Stimulated activated effector memory CD8-positive, alpha-beta T cell treated with anti-CD3 and anti-CD28 coated beads, Interleukin-12 subunit alpha, Interleukin-12 subunit beta, amount 100 ng/mL, for 72 hours (primary cell): ENCODE measurements at places on chromosomes 4 and X.

GRCh38 chr4:181372014-181372413 lies 871.2 kb upstream of the TENM3 start:
- no peak for DNase-seq

DNA sequence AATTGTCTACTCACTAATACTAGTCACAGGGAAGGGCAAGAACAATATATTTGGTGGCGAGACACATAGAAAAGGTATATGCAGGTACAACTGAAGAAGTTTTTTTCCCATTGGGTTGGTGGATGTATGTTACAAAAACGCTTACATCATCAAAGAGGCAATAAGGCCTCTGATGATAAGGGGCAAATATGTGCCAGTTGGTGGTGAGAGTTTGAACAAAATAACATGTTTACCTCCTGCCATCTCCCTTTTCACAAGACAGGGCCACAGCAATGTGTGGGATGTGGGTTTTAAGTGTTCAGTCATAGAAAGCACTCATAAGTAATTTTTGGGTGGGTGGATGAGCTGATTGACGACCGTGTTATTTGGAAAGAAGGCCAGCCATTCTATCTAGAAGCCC lies 41.7 kb downstream of the PAGE2 start:
- no peak for DNase-seq

DNA sequence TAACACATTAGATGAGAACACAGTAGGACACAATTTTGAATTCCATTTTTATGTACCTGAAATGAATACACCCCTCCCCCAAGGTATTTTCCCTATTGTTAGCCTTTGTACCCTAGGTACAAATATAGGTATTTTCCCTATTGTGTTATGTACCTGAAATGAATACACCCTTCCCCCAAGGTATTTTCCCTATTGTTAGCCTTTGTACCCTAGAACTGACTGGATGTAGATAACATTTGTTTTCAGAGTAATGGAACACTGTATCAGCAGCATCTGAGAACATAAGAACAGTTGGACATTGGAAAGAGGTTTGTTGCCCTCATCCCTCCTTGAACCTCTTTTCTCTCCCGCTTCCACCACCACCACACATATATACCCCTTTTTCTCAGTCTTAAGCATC lies 37.6 kb downstream of the YIPF6 start:
- DNase-seq, result no peak

GRCh38 chrX:7050271-7050670 lies 97.2 kb upstream of the STS start:
- DNase-seq, result no peak

- DNase-seq, result no peak
Observed at GRCh38 chr4:116058129-116058528, 944.7 kb upstream of the NDST4 start.

DNA sequence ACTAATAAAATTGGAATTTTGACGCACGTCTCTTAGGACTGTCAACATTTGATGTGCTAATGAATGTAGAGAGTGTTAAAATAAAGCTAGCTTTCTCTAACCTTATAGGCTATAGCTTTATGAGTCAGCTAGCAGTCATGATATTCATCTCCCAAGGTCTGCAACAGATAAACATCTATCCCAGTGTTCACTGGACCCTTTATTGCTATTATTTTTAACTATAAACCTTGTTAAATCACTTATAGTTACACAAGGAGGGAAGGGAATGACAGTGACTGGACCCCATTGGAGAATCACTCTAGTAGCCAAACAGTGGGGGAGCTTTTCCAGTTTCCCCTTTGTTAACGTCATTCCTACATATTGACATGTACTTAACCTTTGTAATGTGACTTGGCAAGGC lies 67.9 kb upstream of the SHISA3 start:
- DNase-seq, result no peak

DNA sequence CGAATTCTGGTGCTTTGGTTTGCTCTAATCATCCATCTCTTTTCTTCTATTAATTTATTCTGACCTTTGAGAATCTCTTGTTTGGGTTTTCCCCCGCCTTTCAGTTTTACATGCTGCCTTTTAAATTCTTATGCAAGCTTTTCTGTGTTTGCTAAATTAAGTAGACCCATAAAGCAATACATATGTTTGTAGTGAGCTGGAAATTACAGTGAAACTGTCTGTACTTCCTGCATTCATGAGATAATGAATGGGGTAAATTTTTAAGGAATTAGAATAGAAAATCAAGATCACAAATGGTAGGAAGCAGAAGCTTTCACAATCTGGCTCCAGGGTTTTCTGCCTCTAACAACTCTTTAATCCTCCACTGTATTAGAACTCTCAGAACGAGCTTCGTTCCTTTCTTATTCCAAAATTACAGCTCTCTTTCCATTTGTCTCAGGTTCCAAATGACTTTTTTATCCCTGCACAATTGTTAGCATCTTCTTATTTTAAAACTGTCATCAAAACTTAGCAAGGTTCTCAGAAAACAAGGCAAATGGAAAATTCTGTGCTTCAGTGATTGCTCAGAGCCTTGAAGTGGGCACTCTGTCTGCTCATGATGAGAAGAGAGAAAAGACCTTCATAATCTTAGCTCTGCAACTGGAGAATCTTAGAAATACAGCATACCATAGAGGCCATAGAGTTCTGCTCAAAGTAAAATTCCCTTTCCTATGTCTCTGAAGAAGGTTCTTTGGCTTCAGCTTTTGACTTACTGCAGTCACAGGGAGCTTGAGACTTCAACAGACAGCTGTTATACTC lies 108.2 kb downstream of the EGF start:
- no peak for DNase-seq

DNA sequence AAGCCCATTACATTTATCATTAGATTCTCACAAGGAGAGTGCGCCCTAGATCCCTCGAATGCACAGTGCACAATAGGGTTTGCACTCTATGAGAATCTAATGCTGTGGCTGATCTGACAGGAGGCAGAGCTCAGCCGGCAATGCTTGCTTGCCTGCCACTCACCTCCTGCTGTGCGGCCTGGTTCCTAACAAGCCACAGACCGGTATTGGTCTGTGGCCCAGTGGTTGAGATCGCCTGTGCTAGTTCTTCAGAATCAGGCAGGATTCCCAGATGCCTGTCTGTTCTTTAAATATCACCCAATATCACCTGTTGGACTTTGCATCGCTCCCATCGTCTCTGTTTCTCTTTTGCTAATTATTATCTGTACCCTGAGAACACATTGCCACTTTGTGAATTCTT lies 14.0 kb downstream of the DSPP start:
- DNase-seq, result no peak

DNA sequence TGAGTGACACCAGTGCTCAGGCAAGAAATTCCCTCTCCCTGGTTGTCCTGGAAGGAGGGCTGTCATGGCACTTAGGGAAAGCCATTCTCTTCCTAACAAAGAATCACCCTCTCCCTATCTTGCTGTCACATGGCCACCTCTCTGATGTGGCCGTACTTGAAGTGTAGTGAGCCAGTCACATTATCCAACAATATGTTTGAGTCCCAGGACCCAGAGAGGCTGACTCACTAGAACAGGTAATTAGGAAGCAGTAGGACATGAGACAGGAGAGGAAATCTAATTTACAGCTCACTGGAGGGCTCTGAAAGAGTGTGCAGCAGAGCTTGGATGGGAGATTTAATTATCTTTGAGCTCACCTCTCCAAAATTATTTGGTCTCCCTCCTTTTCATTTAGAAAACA lies 299.1 kb downstream of the ARHGAP24 start:
- no peak for DNase-seq

DNA sequence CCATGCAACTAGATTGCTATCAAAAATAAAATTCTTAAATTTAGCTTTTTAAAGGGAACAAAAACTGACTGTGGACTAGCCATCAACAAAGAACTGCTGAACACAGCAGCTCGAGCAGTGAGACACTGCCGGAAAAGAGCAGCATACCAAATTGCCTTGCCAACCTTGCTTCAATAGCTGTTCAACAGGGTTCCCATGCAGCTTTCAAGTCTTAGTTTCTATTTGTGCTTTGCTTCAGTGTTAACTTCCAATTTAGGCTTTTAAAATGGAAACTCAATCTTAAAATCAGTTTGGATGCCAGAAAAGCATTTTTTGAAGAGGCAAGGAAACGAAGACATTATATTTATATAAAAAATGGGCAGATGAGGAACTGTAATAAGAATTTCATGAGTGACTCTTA lies 463.4 kb upstream of the MAGEB18 start:
- no peak for DNase-seq

GRCh38 chr4:90027565-90027964 lies 99.6 kb upstream of the CCSER1 start:
- DNase-seq, result no peak

DNA sequence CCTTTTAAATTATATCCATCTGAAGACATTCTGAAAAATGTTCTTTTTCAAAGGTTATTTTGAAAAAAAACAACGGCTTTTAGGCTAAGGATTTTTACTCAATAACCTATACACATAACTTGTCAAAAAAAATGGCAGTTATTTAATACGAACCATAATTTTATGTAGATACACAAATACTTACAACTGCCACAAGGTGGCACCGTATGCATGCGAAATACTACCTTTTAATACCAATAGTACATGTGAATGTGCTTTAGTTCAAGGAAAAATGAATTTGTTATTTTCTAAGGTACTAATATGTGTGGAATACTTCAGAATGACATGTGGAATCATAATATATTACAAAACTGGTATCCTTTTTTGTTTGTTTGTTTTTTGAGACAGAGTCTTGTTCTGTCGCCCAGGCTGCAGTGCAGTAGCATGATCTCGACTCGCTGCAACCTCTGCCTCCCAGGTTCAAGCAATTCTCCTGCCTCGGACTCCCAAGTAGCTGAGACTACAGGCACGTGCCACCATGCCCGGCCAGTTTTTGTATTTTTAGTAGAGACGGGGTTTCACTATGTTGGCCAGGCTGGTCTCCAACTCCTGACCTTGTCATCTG lies 4.6 kb upstream of the MAD2L1 start:
- no peak for DNase-seq
